ENCODE measurements at places on chromosomes 3 and 15.

GRCh38 chr15:69887009-69887408 is 210.7 kb downstream of the TLE3 start:
- DNase-seq: no peak

- DNase-seq: no peak
These were observed 1061.5 kb downstream of the ROBO2 start for GRCh38 chr3:78101384-78101783.

GRCh38 chr3:37197810-37198371 is 23.5 kb upstream of the LRRFIP2 start:
- no peak for DNase-seq

DNA sequence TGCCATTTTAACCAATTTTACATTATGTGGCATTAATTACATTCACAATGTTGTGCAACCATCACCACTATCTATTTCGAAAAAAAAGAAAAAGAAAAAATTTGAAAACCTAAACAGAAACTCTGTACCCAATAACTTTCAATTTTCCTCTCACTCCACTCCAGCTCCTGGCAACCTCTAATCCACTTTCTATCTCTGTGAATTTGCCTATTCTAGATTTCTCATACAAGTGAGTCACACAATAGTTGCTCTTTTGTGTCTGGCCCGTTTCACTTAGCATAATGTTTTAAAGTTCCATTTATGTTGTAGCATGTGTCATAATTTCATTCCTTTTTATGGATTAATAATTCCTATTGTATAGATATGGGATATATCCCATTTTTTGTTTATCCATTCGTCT is 53.3 kb upstream of the TBC1D5 start:
- DNase-seq: no peak

DNA sequence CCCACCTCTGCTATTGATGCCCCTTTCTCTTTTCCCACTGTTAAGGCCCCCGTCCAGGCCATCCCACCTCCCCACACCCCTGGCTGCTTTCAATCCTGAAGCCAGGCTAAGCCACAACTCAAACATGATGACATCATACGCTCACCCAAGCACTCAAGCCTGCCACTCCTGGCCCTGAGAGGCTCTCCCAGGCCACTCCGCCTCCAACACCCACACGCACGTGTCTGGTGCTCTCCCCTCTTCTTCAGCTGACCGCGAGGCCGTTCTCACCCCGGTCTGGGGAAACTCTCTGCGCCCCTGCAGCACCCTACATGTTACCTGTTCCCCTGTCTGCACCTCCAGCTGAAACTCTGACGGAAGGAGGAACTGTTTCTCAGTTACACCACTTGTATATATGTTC is 6.2 kb downstream of the ZXDC start:
- no peak for DNase-seq

DNA sequence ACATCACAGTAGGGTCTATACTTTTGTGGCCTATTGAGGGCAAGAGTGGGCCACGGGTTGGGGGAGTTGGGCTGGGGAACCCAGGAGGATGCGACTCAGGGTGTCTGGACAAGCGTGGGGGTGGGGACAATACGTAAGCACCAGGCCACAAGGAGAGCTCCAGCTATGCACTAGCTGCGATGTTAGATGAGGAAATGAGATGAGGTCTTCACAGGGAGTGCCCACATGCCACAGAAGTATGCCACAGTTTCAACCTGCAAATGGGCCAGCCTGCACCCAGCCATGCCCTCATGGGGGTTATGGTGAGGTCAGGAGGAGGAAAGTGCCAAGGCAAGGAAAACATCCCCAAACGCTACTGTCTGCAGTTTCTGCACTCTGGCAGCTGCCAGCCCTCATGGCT is 30.5 kb downstream of the CACNA2D2 start:
- DNase-seq: no peak

GRCh38 chr15:49678655-49679054 is 57.8 kb downstream of the DTWD1 start:
- no peak for DNase-seq

- no peak for DNase-seq
These were observed 445.0 kb upstream of the PROK2 start for GRCh38 chr3:72229952-72230351.

- no peak for DNase-seq
These were observed 50.1 kb upstream of the TRIM42 start for GRCh38 chr3:140627756-140628155.

DNA sequence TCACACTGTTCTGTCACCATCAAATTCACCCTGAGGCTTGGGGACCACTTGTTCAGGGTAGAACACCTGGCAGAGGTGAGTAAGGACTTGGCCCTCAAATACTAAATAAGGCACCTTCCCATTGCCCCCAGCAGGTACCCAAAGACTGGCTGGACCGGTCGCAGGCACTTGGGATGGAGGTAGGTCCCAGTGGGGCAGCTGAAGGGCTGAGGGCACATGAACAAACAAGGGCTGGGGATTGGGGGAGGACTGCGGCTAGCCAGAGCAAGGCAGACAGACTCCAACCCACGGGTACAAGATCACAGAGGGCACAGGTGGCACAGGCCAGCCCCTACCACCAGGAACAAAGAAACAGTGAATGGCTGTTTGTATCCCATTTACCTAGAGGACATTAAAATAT is 1.9 kb downstream of the MRPS25 start:
- DNase-seq: no peak

- DNase-seq: no peak
These were observed 81.8 kb upstream of the TNFSF10 start for GRCh38 chr3:172604895-172605646.

GRCh38 chr3:9913601-9914000 is 3.3 kb upstream of the IL17RC start:
- no peak for DNase-seq

- DNase-seq: no peak
These were observed 13.7 kb downstream of the CYFIP1 start for GRCh38 chr15:22966321-22967083.

DNA sequence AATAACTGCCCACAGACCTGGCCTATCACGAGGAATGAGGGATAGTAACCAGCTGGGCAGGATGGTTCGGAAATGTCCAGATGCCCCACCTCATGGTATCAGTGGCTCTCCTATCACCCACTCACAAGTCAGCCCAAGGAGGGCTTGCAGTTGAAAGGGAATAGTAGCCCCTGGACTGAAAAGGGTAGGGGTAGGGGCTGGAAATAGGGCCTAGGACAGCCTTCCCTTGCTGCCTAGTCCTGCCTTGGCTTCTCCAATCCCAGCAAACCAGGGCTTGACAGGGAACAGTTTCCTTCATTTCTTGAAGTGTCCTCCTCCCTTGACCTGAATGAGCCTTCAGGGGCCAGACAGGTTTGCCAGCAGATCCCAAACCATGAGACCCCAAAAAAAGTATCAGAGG is 1.2 kb upstream of the CACNA2D2 start:
- no peak for DNase-seq

GRCh38 chr3:177599326-177599725 is 402.0 kb upstream of the TBL1XR1 start:
- DNase-seq: no peak

DNA sequence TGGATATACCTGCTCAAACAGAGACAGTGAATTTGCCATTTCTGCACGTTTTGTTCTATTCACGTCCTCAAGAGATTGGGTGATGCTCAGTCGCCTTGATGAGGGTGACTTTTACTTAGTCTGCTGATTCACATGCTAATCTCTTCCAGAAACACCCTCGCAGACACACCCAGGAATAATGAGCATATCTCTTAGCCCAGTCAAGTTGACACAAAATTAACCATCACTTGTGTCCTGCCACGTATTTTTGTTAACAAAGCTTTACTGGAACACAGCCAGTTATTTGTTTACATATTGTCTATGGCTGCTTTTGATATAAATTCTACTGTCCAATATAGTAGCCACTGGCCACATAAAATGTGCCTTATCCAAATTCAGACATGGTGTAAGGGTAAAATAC is 218.3 kb downstream of the FHIT start:
- no peak for DNase-seq

GRCh38 chr3:116067326-116067725 is 378.0 kb downstream of the LSAMP start:
- no peak for DNase-seq

DNA sequence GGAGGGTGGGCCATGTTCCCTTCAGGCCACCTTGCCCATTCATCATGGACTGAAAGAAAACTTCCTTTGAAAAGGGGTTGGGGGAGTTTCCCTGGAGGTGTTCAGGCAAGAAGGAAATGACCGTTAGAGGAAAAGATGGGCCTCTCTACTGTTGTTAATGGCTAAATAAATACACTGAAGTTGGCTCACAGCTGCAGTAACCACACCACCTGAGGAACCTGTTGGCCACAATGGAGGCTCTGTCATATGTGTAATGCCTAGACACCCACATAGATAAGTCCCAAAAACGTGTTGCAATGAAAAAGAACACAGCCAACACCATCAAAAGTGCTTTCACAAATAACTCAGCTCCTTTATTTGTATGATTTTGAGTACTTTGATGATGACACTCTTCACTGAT is 38.2 kb upstream of the FAM3D start:
- DNase-seq: no peak

GRCh38 chr15:33913459-33913858 is 54.8 kb upstream of the CHRM5 start:
- no peak for DNase-seq

GRCh38 chr3:117080872-117081271 is 371.3 kb downstream of the TUSC7 start:
- no peak for DNase-seq

- no peak for DNase-seq
These were observed 11.7 kb upstream of the MBNL1 start for GRCh38 chr3:152256851-152257562.

DNA sequence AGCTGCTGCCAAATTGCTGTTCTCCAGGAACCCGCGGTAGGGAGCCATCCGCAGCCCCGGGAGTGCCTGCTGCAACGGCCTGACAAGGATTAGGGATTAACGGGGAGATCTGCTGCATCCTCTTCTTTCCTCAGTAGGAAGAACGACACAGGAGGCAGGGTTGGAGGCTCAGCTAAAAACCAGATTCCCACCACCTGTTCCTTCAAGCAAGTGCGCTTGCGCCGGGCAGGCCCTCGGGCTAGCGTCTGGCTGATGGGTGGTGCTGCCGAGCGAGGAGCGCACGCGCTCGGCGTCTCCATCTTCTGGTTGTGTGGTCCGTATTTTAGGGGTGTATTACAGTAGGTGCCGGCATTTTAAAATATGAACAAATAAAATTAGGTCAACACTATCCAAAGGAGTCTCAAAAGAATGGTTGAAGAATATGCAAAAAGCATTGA is 25.4 kb upstream of the SLC25A26 start:
- peak; percentile 56 for DNase-seq

DNA sequence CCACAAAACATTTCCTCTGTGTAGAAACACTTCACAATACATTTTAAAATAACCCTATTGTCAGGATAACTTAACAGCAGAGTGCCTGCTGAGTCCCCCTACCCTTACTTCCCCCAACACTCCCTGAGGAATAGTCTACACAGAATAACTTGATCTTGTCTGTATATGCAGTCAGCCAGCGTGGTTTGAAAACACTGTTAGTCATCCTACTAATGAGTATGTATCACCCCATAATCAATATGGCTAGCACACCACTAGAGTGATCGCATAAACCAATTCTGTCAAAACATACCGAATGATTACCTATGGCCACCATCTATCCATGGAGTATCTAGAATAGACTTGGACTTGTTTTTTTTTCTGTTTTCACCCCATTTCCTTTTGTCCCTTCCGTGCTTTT is 152.7 kb upstream of the NECTIN3 start:
- DNase-seq: no peak

GRCh38 chr3:194854659-194855390 is 169.1 kb downstream of the FAM43A start:
- DNase-seq: no peak

DNA sequence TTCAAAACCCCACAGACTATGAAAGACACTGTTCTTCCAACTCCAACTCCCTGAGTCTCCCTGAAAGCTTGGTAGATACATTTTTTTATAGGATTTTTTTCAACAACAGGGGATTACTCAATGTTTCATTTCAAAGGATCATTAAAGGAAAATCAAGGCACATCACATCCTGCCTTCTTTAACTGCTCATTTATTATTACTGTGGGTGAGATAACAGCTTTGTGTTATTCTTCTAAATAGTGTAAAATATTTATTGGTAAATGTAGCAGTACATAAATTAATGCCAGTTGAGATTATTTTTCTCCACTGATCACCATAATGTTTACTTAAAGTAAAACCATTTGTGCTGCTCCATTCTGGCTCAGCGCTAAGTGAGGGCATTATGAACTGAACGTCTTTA is 57.2 kb downstream of the AGBL1 start:
- DNase-seq: no peak

GRCh38 chr3:183542355-183542754 is 13.2 kb downstream of the KLHL6 start:
- DNase-seq: no peak

- no peak for DNase-seq
These were observed 74.2 kb downstream of the ATG7 start for GRCh38 chr3:11346416-11346815.

- no peak for DNase-seq
These were observed 78.1 kb downstream of the COL8A1 start for GRCh38 chr3:99716463-99716995.

DNA sequence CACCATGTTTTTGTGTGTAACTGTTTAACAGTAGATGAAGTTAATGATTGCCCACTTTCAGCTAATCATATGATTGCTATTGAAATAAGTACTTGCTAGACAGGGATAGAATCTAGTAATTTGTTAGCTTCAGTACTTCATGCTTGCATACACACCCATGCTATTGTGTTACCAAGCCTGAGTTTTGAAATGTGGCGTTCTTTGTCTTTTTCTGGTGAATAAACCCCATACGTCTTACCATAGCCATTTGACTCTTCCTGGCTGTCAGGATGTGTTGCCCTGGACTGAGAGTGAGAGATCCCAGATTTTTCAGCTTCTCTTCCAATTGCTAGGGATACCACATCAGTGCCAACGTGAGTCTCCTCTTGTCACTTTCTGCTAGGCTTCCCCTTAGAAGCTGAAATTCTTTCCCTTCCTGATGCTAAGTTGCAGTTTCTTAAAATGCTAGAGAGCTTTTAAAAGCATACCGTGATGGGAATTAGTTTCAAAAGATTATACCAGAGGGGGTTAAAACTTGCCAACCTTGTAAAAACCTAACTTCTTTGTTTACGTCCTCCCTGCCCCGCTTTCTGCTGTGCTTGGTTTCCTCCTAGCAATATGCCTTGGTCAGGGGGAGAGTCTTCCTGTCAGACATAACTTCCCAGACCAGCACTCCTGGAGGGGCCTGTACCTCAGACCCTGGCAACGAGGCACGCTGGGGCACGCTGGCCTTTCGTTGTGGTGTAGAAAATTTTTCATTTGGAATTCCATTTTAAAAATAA is 62.9 kb upstream of the ULK4 start:
- DNase-seq: peak; percentile 43

- DNase-seq: no peak
These were observed 308.6 kb upstream of the WNT5A start for GRCh38 chr3:55795746-55796145.

All from right renal cortex interstitium (tissue), 3 donors.